Thoracic aorta (tissue), 2 donors: ENCODE measurements at places on chromosomes 13 and 19. TPM values are rescaled to one million over a fixed set of nuclear protein-coding genes. Genes with fewer than 3 reads are reported as not detected.

CCDC169 gene
- not detected for total RNA-seq

LHB gene
- total RNA-seq, result not detected

DNA sequence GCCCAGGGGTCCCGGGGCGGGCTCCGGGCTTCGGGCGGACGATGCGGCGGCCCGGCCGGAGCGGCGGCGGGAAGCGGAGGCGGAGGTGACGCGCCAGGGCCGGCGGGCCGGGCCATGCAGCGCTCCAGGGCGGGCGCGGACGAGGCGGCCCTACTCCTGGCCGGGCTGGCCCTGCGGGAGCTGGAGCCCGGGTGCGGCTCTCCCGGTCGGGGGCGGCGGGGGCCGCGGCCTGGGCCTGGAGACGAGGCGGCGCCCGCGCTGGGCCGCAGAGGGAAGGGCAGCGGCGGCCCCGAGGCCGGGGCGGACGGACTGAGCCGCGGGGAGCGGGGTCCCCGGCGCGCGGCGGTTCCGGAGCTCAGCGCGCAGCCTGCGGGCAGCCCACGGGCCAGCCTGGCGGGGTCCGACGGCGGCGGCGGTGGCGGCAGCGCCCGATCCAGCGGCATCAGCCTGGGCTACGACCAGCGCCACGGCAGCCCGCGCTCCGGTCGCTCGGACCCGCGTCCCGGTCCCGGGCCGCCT is 362 bp downstream of the WTIP start:
- no peaks in the 10 kb centered on the region for H3K27me3 ChIP-seq
- peaks cover 4% of the 10 kb centered on the region for H3K4me1 ChIP-seq
- no peaks in the 10 kb centered on the region for H3K36me3 ChIP-seq
- H3K4me3 ChIP-seq, result peak overlapping the region; percentile 74
- H3K27ac ChIP-seq, result peak overlapping the region; percentile 54

DNA sequence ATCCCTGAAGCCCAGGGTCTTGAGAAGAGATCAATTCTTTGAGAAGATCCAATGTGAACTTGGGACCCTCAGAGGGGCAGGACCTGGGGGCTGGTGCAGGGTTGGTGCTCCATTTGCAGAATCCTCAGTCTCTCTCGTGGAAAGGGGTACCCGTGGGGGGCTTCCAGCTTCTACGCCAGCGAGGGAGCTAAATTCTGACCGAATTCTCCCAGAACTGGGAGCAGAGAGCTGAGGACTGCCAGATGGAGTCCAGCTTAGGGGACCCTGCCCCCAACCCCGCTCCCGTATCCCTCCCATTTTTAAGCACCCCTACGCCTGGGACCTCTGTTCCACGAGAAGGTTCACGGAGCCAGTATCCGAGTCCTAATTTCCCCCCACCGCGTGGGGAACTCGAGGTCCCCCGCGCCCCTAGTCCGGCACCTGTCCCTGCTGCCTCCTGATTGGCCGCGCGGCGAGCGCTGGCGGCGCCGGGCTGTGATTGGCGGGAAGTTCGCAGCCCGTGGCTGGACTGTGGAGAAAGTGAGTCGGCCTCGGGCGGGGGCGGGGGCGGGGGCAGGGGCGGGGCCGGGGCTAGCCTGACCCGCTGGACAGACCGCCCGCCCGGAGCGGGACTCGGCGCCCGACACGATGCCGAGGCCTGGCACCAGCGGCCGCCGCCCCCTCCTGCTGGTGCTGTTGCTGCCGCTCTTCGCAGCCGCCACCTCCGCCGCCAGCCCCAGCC is 4.4 kb upstream of the LTBP4 start:
- DNase-seq, result no peak
- peak overlapping the region; percentile 65 for H3K4me3 ChIP-seq
- H3K27ac ChIP-seq, result no peak overlapping the region

- H3K4me3 ChIP-seq, result no peak overlapping the region
- no peaks in the 10 kb centered on the region for H3K4me1 ChIP-seq
- no peak for DNase-seq
- no peaks in the 10 kb centered on the region for H3K27me3 ChIP-seq
- no peaks in the 10 kb centered on the region for H3K36me3 ChIP-seq
- H3K27ac ChIP-seq, result no peak overlapping the region
These were observed 533.2 kb upstream of the PCDH9 start for GRCh38 chr13:67763384-67763783.

GRCh38 chr19:13931391-13932148 is 6.6 kb downstream of the PODNL1 start:
- H3K27me3 ChIP-seq, result no peaks in the 10 kb centered on the region
- no peaks in the 10 kb centered on the region for H3K4me1 ChIP-seq
- no peak overlapping the region for H3K4me3 ChIP-seq
- H3K36me3 ChIP-seq, result no peaks in the 10 kb centered on the region
- H3K27ac ChIP-seq, result no peak overlapping the region

DNA sequence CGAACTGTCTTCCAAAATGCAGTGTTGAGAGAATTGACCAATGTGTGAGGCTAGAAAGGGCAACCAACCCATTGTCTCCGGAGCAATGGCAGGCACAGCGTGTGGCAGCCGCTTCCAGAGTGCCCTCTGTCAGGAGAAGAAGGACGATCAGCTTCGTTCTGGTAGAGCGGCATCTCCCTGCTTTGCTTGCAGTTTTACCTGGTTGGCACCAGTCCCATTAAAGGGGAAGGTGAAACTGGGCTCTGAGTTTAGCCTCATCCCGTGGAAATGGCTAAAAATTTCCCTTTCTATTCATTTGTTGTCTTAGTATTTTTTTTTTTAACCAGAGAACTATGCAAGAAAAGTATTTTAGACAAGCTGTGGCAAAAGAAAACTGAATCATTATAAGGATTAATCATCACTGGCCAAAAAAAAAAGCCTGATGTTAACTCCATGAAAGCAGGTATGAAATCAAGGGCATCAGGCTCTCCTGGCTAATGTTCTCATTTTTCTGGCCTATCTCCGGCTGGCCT is 81.5 kb upstream of the SLC7A1 start:
- no peak for DNase-seq
- H3K4me3 ChIP-seq, result no peak overlapping the region
- H3K4me1 ChIP-seq, result no peaks in the 10 kb centered on the region
- H3K36me3 ChIP-seq, result no peaks in the 10 kb centered on the region
- H3K27me3 ChIP-seq, result no peaks in the 10 kb centered on the region

- no peaks in the 10 kb centered on the region for H3K36me3 ChIP-seq
- peaks cover 17% of the 10 kb centered on the region for H3K27me3 ChIP-seq
- DNase-seq, result no peak
- H3K4me3 ChIP-seq, result peak overlapping the region; percentile 35
These were observed 9.7 kb downstream of the EFNA2 start for GRCh38 chr19:1295169-1296012.

DNA sequence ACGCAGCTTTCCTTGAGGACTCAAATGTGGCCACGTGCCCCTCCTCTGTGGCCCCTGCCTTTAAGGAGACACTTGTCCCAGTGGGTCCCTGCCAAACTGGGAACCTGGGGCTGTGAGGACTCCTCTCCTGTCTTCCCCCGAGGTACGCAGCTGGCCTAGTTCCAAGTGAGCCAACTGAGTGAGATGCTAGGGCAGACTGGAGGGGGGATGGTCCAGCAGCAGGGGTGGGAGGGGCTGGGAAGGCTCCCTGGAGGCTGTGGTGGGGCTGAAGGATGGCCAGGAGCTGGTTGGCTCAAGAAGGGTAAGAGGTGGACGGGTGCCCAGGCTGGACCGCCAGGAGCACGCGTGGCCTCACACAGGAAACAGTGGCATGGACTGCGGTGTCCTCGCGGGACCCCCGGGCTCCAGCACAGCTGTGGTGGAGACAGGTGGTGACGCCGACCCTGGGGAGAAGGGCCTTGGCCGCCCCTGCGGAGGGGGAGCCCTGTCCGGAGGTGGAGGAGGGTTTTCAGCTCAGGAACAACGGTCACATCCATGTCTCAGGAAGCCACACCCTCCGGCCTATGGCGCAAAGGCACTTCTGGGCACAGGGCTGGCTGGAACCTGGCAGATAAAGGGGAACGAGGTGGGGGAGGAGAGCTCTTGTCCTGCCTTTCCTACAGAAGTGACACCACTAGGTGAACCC is 45.8 kb downstream of the MLLT1 start:
- H3K27me3 ChIP-seq, result no peaks in the 10 kb centered on the region
- H3K27ac ChIP-seq, result no peak overlapping the region
- H3K36me3 ChIP-seq, result peaks cover 8% of the 10 kb centered on the region
- peaks cover 36% of the 10 kb centered on the region for H3K4me1 ChIP-seq
- no peak for DNase-seq

- no peak overlapping the region for H3K27ac ChIP-seq
- peaks cover 11% of the 10 kb centered on the region for H3K4me1 ChIP-seq
- H3K4me3 ChIP-seq, result no peak overlapping the region
- H3K36me3 ChIP-seq, result no peaks in the 10 kb centered on the region
- no peaks in the 10 kb centered on the region for H3K27me3 ChIP-seq
These were observed 374.3 kb downstream of the EFNB2 start for GRCh38 chr13:106161146-106161545.

GRCh38 chr13:113835461-113836270 is 28.2 kb downstream of the GAS6 start:
- H3K4me3 ChIP-seq, result no peak overlapping the region
- H3K27ac ChIP-seq, result no peak overlapping the region
- no peaks in the 10 kb centered on the region for H3K27me3 ChIP-seq
- H3K36me3 ChIP-seq, result peaks cover 47% of the 10 kb centered on the region
- H3K4me1 ChIP-seq, result peaks cover 35% of the 10 kb centered on the region

- no peak overlapping the region for H3K27ac ChIP-seq
- H3K4me1 ChIP-seq, result no peaks in the 10 kb centered on the region
- no peaks in the 10 kb centered on the region for H3K27me3 ChIP-seq
- H3K4me3 ChIP-seq, result no peak overlapping the region
These were observed 1.0 kb downstream of the LILRA2 start for GRCh38 chr19:54574527-54575056.
